ENCODE measurements at places on chromosomes 1 and 21.

DNA sequence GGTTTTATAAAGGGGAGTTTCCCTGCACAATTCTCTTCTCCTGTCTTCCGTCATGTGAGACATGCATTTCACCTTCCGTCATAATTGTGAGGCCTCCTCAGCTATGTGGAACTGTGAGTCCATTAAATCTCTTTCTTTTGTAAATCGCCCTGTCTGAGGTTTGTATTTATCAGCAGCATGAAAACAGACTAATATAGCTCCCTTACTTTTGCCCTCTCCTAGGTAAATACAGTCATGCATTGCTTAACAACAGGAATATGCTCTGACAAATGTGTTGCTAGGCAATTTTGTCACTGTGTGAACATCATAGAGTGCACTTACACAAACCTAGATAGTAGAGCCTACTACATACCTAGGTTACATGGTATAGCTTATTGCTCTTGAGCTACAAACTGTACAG lies 616.8 kb downstream of the RWDD3 start:
- no peak for DNase-seq

DNA sequence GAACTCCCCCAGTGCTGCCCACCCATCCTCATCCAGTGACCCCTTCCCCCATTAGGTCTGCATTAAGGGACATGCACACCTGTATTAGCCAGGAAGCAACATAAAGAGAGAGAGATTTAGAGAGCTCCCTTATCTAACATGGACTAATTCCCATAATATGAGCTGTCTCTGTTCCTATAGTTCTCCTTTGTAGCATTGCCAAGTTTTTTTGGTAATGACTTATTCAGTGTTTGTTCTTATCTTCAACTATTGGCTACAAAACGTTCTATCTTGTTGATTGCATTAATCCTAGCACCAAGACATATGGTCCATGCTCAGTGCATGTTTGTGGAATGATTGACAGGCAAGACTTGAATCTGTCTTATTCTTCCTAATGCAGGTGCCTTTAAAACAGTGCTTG lies 264.0 kb downstream of the ADGRL2 start:
- no peak for DNase-seq

DNA sequence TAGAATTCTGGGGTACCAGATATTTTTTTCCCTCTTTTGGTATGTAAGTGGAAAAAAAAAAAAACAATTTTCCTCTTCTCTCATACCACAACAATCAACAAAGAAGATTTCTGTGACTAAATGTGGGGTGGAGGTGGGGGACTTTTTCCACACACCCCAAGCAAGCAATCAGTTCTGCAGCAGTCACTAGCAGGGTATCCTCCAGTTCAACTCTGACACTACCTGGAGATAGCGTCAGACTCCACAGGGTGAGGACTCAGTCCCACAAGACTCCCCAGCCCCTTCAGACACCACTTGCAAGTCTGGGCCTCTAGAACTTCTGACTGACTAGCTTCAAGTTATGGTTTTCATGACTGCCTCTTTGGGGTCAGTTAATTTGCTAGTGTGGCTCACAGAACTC lies 6.2 kb downstream of the DHX9 start:
- DNase-seq = peak; percentile 20

DNA sequence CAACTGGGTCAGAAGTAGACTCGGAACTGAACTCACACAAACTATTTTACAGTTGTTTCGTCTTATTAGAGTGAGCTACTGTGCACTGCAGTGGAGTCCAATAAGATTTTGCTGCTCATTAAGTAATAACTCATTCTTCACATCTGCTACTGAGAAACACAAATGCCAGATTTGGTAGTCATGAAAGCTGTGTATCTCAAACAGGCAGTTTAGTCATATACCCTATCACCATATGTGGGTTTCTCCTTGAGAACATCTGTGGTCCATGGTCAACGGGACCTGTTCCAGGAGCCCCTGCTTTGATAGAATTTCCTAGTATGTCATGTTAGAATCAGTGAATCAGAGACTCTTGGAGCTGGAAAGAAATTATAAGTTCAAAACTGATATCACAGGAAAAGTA lies 60.4 kb downstream of the ALG14 start:
- DNase-seq = no peak

DNA sequence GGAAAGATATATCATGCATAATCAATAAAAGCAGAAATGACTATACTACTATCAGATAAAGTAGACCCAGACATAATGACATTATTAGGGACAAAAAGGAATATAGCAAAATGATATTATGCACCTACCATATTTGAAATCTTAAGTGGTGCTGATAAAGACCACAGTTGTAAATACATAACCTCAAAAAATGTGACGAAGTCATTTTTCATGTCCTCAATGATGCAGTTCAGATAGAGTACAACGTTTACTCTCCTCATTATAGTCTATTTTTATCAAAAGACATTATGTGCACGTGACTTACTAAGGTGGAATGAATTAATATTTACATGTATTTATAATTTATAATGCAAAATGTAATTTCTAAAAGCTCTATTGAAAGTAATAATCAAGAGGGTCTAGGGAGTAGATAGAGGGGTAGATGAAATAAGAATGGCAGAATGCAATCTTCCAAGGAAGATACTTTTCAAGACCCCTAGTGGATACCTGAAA lies 61.7 kb upstream of the TNFSF4 start:
- DNase-seq = no peak

GRCh38 chr1:78236716-78237115 lies 190.9 kb downstream of the GIPC2 start:
- no peak for DNase-seq
